ENCODE measurements at places on chromosomes 5 and 9.

DNA sequence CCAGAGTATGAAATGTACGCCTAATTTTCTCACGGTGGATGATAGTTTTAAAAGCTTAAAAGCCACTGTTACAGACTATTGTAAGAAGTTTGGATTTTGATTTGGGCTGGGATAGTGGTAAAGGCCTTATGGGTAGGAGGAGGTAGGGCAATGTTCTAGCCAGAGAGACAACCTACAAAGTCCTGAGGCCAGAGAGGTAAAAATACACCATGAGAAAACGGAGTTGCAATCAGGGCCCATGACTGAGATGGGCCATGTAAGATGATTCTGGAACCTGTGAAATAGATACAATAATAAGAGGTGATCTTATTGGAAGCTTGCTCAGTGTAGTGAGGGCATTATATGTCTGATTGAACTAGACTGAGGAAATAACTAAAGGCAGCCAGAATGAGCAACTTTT, 188.8 kb downstream of the RFX3 start:
- DNase-seq = no peak

DNA sequence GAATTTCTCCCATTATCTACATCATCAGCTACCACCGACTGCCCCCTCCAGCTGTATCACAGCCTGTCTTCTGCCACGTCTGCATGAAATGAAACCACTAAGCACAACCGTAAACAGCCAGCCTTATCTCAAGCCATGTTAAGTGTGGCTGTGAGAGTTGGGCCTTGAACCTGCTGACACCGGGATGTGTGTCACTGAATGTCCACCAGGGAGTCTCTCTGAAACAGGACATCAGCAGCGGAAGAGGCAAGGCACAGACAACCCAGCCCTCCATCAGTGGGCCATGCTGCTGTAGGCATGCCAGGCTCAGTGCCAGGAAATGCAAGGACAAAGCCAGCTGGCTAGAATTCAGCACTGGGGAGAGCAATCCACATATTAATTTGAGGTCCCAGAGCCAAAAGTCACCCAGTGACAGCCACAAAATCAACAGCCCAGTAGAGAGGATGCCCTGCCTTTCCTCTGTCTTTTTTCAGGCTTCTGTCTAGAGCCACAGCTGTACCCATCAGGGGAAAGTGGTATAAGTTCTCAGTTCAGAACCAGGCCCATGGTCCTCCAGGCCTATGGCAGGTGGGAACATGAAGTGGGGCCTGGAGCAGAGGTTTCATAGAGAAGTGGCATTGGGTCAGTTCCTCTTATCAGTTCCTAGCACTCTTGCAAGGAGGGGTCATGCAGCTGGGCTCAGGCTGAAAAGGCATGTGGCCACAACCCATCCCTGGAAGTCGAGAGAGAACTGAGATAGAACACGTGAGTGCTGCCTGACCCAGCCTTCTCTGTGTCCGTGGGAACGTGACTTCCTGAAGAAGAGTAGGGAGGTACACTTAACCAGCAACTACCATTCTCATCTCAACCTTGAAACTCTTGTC, 199.4 kb downstream of the ESM1 start:
- peak; percentile 81 for DNase-seq

DNA sequence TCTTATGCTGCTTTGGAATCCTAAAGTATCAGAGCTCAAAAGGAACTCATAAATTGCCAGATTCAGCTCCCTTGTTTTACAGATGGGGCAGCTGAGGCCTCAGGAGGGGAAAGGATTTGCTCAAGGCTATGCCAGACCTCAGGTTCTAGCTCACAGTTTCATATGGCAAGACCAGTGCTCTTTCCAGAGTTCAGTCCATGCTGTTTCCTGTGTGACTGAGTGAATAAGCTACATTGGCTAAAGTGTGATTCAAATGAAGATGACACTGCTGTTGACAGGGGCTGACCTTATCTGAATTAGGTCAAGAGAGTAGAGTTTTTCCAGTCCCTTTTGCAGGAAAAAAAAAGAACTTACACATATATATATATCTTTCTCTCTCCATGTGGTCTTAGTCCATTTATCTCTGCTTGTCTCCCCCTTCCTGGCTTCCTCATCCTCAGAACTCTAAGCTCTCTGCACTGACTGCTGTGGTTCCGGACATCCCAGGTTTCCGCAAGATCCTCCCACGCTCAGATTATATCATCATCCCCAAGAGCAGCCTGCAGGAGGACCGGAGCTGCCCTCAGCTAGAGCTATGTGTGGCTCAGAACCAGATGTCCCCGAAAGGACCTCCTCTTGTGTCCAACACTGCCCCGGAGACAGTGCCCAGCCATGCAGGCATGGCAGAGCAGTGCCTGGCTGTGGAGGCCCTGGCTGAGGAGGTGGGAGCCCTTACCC, 9.3 kb downstream of the HMGXB3 start:
- peak; percentile 43 for DNase-seq

- no peak for DNase-seq
These were observed 7.1 kb upstream of the TEX48 start for GRCh38 chr9:114688909-114689610.

- DNase-seq = no peak
These were observed 100.1 kb downstream of the PLCXD3 start for GRCh38 chr5:41410307-41410706.

DNA sequence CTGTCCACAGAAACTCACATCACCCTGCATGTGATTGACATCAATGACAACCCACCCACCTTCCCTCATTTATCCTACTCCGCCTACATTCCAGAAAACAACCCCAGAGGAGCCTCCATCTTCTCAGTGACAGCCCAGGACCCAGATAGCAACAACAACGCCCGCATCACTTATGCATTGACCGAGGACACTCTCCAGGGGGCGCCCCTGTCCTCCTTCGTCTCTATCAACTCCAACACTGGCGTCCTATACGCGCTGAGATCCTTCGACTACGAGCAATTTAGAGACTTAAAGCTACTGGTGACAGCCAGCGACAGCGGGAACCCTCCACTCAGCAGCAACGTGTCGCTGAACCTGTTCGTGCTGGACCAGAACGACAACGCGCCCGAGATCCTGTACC, 1.7 kb downstream of the PCDHGA3 start:
- no peak for DNase-seq

GRCh38 chr5:126358525-126358924, 64.7 kb upstream of the GRAMD2B start:
- DNase-seq = no peak

GRCh38 chr5:851076-851475, 290 bp upstream of the ZDHHC11 start:
- DNase-seq = no peak

DNA sequence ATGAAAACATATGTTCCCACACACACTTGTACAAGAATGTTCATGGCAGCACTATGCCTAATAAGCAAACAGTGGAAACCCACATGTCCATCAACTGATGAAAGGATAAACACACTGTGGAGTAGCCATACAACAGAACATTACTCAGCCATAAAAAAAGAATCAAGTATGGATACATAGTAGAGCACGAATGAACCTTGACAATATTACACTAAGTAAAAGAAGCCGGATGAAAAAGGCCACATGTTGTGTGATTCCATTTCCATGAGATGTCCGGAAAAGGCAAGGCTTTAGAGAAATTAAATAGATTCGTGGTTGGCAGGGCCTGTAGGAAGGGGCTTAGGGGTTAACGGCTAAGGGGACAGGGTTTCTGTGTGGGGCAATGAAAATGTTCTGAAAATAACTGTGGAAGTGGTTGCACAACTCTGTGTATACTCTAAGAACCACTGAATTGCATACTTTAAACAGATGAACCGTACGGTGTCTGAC, 51.4 kb downstream of the COL23A1 start:
- DNase-seq = peak; percentile 16

DNA sequence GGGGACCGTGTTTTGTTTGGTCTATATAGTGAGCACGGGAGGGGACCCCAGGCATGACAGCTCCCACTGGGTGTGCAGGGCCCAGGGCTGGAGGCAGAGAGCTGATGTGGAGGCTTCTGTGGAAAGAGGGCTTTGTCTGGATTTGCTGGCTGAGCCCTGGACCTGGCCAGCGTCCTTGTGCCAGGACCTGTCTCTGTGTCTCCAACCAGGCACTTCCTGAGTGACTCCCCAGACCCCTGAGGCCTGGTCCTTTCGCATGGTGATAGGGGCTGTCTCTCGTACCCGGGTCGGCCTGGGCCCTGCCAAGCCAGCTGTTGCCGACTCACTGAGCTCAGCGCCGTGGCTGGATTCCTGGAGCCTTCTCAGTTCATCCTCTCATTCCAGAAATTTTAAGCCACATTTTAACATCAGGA, 77.6 kb downstream of the ADAMTS2 start:
- DNase-seq = no peak

- DNase-seq = no peak
These were observed 8.2 kb downstream of the DNM1 start for GRCh38 chr9:128211186-128211980.

GRCh38 chr9:123326662-123327093, 29.3 kb upstream of the CRB2 start:
- peak; percentile 83 for DNase-seq

DNA sequence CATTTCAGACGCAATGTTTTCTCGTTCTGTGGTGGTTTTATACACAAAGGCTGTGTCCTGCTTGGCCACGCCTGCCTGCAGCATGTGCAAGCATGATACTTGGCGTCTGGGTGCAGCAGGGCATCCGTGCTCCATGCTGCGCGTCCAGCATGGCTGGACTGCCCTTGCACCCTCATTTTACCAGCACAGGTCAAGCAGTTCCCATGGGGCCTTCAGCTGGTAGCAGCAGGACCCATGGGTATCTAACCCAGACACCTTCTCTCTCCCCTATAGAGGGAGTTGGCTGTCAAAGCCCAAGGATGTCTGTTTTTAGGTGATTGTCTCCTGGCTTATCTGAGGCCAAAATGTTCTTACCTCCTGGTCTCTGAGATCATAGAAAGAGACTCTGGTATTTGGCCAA, 158.3 kb upstream of the PITX1 start:
- no peak for DNase-seq

- DNase-seq = peak; percentile 29
These were observed 754 bp downstream of the DCAF12 start for GRCh38 chr9:34125681-34126206.

DNA sequence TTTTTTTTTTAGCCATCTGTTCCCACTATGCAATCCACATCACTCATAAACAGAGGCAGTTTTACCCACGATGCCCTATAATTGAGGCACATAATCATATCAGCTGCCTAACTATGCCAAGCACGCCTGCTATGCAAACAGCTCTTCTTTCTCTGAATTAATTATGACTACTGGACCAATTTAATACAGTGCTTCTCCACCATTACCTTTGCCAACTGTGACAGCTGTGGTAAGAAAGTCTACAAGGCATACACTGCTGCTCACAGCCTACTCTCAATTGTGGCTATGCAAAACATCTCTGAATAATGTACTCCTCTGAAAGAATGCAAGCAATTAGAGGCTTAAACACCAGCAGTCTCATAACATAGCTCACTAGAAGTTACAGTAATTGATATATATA, 97.1 kb downstream of the DTWD2 start:
- no peak for DNase-seq

DNA sequence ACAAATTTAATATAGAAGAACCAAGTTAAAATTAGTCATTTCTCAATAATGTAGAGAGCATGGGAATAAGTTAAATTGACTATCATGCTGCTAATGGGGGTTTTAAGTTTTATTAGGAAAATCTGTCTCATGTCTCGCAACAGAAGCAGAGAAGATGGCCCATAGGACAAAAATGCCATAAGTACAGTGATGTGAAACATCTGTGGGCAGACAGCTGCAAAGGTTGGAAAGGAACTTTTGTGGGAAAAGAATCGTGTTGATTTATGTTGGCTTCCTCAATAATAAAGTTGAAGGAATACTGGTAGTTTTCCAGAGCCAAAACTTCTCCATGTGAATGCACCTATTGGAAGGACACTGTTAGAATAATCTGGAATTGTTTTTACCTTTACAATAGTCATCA, 44.8 kb downstream of the VCAN start:
- DNase-seq = no peak

- DNase-seq = no peak
These were observed 150.6 kb upstream of the ACOT12 start for GRCh38 chr5:81544351-81545018.

DNA sequence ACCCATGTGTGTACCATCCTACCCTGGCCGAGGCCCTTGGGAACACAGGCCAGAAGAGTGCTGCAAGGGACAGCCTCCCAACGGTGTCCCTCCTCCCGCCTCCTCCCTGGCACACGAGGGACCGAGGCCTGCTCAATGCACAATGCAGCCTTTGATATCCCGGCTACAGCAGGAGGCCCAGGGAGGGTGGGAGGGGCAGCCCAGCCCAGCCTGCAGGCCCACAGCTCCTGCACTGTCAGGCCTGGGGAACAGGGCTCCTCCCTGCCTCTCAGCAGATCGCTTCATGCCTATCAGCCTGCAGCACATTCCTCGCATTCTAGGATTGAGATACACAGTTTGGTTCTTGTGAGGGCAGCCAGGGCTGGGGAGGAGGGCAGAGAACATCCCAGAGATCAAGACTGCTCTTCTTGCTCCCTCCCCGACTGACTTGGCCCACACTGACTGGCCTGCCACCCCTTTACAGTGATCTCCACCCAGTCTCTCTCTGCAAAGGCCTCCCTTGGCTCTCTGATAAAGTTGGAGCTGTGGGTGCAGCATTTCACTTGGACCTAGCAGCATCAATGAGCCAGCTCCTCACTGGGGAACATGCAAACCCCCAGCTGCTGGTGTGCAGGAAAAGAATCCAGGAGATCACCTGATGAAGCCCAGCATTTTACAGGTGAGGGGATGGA, at the start of gene SH3TC2:
SH3TC2 (minus strand) TSS at position 46 of the 671 bp plus-strand sequence; CDS start at position 6, 40 bp downstream.
- no peak for DNase-seq

DNA sequence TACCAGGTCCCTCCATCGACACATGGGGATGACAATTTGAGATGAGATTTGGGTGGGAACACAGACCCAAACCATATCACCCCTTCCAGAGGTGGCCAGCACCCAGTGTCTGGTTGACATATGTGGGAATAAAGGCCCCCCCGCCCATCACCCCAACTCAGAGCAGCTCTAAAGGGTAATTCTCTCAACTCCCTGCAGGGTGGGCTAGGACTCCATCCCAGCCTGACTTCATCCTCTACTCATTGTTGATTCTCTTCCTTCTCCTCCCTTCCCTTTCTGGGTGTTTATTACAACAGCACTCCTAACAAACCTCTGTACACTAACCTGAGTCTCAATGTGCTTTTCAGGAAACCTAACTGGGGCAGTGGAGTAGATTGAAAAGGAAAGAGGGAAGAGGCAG, 339.9 kb downstream of the ACTL7B start:
- no peak for DNase-seq

- DNase-seq = no peak
These were observed 95.3 kb downstream of the RGS3 start for GRCh38 chr9:113558632-113559502.

DNA sequence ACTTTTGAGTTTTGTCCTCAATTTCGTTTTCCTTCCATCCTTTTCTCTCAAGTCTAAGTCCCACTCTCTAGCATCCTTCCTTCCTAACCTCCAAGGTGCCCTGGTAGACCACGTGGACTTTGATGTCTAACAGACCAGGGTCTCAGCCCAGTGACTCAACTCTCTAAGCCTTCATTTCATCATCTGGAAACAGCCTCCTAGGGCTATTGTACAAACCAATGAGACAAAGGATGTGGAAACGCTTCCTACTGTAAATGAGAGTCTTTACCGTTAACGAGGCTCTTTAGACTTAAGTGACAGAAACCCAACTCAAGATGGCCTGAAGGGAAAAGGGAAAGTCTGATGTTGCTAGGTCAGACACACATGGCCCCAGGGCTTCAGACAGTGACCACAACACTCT, 49.2 kb upstream of the CPLX2 start:
- no peak for DNase-seq

GRCh38 chr9:27365707-27366376, 68.9 kb upstream of the EQTN start:
- DNase-seq = peak; percentile 36

- DNase-seq = no peak
These were observed 87.5 kb downstream of the FANCC start for GRCh38 chr9:95230046-95230445.
